ENCODE measurements at places on chromosomes 16 and 17.

DNA sequence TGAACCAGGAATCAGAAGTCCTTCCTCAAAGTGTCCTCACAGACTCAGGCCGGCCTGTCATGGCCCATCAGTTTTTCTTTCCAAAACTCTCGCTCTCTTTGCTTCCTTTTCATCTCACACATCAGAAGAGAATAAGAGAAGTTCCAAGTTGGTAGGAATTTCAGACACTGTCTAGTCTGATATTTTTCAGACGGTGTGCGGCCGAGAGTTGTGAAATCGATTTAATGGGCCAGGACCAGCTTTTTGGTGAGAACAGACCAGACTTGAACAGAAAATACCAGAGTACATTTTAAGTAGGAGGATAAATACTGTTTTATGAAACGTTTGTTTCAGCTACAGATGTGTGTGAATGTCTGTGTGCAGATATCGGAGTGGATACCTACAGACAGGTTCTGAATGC is 24.8 kb upstream of the RCVRN start:
- no peak for DNase-seq

GRCh38 chr16:56300242-56300623 is 108.9 kb downstream of the GNAO1 start:
- no peak for DNase-seq

DNA sequence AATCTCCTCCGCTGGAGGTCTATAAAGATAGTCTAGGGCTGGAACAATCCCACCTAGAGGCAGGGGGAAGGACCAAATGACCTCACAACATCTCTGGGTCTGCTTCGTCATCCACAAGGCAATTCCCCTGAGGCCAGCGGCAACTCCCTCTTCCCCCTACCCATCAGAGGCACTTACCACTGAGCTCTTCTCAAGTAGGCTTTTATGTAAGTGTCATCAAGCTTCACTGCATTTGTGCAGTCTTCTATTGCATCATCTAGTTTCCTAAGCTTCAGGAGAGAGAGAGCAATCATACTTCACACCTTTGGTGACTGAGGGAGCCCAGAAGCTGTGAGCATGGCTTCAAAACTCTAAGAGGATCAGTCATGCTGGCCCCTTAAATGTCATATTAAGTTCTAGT is 21.0 kb downstream of the CNP start:
- DNase-seq = no peak

DNA sequence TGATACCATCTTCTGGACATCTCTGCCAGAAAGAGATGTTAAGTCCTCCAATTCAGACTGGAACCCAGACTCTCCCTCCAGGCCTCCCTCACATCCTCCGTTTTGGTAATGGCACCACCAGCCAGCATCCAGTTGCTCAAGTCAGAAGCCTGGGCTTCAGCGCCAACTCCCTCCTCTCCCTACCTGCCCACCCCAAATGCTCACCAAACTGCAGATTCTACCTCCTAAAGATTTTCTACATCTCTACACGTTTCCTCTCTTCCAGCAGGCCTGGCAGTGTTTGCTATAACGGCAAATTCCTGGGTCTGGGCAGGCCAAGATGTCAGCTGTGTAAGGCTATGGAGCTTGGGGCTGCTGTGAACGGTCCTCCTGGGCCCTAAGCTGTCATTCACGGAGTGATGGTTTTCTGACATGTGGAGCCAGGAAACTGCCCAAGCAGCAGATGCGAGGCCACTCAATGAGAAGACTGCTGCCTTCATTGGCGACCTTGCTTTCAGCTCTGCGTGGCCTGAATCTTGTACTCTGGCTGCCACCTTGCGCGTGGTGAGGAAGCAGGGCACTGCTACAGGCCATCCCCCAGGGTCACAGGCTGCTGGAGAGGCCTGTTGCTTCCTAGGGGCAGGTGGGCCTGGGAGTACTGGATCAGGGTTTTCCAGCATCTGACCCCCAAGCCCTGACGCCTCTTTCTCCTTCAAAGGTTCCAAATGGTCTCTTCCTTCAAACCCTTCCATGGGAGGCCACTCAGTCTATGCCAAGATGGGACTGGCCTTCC is 37.7 kb downstream of the TBX4 start:
- DNase-seq = no peak

DNA sequence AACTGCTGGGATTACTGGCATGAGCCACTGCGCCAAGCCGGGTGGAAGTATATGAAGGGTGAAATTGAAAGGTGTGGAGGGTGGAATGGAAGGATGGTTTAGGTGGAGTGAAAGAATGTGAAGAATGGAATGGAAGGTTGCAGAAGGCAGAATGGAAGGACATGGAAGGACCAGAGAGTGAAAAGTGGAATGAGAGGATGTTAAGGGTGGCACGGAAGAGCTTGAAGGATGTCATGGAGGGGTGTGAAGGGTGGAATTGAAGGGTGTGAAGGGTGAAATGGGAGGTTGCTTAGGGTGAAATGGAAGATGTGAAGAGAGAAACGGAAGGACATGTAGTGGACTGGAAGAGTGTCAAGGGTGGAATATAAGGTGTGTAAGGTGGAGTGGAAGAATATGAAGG is 16.2 kb downstream of the MIS12 start:
- no peak for DNase-seq

DNA sequence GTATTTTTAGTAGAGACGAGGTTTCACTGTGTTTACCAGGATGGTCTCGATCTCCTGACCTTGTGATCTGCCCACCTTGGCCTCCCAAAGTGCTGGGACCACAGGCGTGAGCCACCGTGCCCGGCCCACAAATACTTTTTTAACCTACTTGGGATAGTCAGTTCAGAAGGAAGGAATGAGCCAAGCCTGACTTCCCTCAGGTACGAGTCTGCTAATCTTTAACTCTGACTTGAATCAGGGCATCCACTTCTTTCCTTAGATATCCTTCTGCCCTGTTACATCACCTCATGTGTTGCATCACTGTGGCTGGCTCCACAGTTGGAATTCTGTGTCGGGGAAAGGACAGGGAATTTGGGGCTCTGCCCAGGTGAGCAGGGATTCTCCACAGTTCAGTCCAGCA is 120.8 kb downstream of the MSI2 start:
- DNase-seq = no peak

- no peak for DNase-seq
Observed at GRCh38 chr17:62105357-62105756, 40.3 kb upstream of the MED13 start.

DNA sequence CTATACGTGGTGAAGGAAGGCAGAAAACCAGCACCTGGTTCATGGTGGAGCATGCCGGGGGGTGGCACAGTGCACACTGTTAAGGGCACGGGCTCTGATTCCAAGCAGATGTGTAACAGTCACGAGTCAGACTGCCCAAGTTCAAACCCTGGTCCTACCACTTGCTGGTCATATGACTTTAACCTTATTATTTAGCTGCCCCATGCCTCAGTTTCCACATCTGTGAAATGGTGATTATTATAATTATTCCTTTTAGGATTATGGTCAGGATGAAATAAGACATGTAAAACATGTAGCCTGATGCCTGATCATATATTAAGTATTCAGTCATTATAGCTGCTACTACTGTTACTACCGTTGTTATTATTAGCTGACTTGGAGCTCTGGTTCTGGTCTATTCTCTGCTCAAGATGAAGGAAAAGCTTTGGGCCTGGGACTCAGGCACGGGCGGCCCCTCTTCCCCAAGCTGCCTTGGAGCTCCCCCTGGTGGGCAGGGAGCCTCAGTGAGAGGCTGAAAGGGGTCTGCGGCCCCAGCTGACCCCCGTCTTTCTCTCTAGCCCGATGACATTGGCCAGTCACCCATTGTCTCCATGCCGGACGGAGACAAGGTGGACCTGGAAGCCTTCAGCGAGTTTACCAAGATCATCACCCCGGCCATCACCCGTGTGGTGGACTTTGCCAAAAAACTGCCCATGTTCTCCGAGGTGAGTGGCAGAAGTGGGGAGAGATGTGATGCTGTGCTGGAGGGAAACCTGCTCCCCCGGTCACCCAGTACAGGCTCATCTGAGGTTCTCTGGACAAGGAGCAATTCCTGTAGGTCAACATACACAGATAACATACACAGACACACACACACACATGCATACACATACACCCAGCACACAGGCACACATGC is 14.0 kb downstream of the NR1D1 start:
- no peak for DNase-seq

- DNase-seq = no peak
Observed at GRCh38 chr17:26782153-26782552, 511.8 kb upstream of the WSB1 start.

GRCh38 chr17:63514974-63515373 is 8.2 kb upstream of the KCNH6 start:
- no peak for DNase-seq

DNA sequence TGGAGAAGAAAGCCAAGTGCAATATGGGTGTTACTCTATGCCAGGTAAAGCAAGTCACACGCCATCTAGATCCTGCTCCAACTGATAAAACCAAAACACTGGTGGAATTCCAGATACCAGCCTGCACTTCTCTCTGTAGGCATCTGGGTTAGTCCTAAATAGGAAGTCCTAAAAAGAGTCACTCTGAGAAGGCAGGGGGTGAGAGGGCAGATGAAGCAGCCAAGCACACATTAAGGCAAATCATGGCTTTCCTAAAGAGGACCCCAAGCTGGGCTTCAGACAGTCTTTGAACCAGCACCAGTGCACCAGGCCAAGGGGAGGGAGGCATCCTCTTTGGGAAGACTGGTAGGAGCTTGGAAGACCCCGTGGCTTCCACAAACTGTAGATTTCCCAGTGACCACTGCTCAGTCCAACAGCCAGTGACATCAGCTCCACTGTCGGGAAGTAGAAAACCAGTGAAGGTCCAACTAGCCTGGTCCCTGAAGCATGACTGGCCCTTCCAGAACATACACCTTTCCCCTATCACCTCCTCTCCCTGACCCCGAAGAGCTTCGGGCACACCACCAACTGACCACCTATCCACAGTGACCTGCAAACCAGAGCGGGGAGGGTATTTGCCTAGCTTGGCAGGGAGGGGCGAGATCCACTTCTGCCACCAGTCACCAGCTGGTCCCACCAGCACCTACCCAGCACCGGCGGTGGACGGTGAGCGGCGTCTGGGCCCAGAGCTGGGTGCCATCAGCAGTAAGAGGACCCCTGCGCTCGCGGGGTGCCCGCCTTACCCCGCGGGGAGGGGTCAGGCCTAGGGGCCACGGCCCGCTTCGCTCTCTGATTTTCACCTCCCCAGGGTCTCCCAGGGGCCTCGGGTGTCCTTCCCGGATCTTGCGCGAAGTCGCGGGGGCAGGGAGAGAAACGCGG is 1.0 kb downstream of the LITAF start:
- no peak for DNase-seq

- DNase-seq = no peak
Observed at GRCh38 chr17:51933647-51934046, 224.9 kb downstream of the CA10 start.

- no peak for DNase-seq
Observed at GRCh38 chr16:10526962-10527361, 53.4 kb downstream of the EMP2 start.

GRCh38 chr17:151886-152859 is 14.8 kb downstream of the SCGB1C2 start:
- DNase-seq = no peak

DNA sequence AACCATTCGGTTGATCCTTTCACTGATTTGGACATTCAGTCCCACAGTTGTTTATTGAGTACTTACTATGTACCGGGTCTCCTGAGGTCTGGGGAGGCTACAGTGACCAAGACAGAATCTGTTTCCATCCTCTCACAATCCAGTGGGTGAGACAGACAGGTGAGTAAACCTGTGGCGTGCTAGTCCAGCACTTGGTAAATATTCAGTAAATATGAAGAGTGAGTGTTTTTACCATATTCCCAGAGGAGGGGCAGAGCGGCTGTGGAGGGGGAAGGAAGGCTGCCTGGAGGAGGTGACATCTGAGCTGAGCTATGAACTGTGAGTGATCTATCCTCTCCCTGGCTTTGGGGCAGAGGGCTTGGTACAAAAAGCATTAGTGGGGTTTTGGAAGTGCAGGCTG is 31.4 kb downstream of the CCR7 start:
- no peak for DNase-seq

DNA sequence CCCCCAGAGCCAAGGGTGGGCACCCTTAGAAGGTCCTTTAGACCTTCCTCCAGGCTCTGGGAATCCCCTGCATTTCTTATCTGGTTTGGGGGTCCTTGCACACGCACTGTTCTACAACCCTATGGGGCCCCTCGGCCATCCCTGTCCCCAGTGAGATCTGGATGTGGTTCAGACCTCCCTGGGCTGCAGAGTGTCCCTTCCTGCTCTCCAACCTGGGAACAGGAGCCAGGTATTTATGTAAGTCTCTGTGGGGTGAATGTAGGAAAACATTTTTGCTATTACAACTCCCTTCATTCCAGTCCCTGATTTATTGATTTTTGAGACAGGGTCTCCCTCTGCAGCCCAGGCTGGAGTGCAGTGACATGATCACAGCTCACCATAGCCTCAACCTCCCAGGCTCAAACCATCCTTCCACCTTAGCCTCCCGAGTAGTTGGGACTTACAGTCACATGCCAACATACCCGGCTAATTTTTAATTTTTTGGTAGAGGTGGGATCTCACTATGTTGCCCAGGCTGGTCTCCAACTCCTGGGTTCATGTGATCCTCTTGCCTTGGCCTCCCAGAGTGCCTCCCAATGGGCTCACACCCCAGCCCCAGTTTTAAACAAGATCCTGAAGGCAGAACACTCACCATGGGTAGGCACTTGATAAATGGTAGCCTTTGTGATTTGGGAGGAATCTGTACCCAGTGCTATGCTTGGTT is 61.6 kb downstream of the RAI1 start:
- no peak for DNase-seq

GRCh38 chr17:67452681-67453554 is 75.8 kb downstream of the PITPNC1 start:
- DNase-seq = no peak

DNA sequence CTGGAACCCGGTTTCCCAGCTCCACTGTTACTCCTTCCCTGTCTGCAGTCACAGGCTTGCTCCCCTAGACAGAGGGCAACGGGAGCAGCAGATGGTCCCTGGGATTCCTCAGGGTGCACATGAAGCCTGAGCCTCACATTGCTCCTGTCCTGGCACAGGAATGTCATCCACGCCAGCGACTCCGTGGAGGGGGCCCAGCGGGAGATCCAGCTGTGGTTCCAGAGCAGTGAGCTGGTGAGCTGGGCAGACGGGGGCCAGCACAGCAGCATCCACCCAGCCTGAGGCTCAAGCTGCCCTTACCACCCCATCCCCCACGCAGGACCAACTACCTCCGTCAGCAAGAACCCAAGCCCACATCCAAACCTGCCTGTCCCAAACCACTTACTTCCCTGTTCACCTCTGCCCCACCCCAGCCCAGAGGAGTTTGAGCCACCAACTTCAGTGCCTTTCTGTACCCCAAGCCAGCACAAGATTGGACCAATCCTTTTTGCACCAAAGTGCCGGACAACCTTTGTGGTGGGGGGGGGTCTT is 1.6 kb upstream of the DECR2 start:
- DNase-seq = no peak

- no peak for DNase-seq
Observed at GRCh38 chr16:86048882-86049585, 150.1 kb downstream of the IRF8 start.

DNA sequence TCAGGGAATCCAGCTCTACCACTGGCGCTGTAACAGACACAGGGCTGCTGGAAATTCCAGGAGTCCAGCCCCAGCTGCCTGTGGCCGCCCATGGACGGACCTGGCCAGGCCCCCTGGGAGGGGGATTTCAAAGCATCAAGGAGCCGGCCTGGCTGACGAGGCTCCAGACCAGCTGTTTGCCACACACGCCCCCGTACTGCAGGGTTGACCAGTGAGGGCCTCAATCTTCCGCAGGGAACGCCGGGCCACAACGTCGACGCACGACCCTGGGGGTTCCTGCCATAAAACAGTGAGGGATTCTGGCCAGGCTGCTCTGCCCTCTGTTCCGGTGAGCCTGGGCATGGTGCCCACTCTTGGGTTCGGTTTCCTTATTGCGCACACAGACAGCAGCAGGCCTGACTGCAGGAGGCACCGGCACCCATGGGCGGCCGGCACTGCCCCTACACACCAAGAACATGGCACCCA is 3.7 kb downstream of the LMF1 start:
- no peak for DNase-seq

All from caudate nucleus (tissue), 63 donors.